ENCODE measurements at places on chromosomes 11 and 22. TPM values are rescaled to one million over a fixed set of nuclear protein-coding genes. Genes with fewer than 3 reads are reported as not detected.

DNA sequence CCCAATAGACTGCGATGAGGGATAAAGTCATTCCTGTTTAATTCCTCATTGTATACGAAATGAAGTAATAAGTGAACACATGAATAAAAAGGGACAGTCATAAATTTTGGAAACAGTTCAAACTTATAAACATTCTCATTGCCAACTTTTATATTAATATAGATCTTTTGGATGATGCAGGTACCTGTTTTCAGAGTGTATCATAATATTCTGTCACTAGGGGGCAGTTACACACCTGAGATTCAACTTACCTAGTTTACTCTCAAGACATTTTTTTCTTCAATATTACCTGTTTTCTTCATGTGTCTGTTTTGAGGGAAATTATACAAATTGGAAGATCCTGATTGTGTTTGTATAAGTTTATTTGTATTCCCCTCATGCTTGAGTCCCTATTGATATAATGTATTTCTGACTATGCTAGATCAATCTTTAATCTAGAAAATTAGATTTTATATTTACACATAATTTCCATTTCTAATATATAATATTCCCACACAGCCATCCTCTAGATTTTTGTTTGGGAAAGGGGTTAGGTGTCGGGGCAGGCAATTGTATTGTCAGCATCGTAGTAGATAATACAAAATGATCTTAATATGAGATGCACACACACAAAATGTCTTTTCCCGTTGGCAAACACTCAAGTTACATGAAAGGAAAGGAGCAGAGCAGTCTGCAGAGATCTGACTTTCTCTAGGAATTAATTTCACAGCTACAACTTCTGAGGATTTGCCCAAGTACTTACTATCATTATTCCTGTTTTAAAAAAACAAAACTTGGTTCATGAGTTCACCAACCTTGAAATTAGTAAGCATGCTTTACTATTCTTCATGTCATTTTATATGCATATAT is 18.4 kb downstream of the FDX1 start:
- H3K27ac ChIP-seq = no peak overlapping the region
- H3K27me3 ChIP-seq = no peaks in the 10 kb centered on the region
- no peaks in the 10 kb centered on the region for H3K36me3 ChIP-seq
- no peak overlapping the region for H3K4me3 ChIP-seq
- DNase-seq = no peak

- H3K4me3 ChIP-seq = no peak overlapping the region
- H3K36me3 ChIP-seq = no peaks in the 10 kb centered on the region
- no peak overlapping the region for H3K27ac ChIP-seq
- no peaks in the 10 kb centered on the region for H3K4me1 ChIP-seq
- H3K27me3 ChIP-seq = peaks cover 5% of the 10 kb centered on the region
These were observed 9.4 kb downstream of the C11orf91 start for GRCh38 chr11:33691066-33691864.

GRCh38 chr11:63343130-63343529 is 26.5 kb upstream of the SLC22A9 start:
- H3K27me3 ChIP-seq = no peaks in the 10 kb centered on the region
- no peak overlapping the region for H3K4me3 ChIP-seq
- no peaks in the 10 kb centered on the region for H3K4me1 ChIP-seq
- no peaks in the 10 kb centered on the region for H3K36me3 ChIP-seq
- no peak for DNase-seq
- no peak overlapping the region for H3K27ac ChIP-seq

DNA sequence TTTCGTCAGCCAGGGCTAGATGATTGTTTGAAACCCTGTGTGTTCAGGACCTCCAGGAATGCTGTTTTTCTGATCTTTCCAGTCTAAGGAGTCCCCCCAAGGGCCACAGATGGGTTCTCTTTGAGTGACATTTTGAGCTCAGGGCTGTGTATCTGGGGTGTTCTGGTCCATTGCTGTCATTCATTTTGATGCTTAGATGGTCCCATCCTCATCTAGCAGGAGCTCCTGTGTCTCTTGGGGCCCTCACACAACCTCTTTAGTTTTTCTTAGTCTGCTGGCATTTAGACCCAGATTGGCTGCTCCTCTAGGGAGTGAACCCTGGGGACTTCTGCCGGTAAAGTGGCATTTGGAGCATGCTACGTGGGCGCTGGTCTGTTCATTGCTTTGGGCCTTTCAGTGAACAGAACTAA is 39.1 kb downstream of the MED15 start:
- peaks cover 4% of the 10 kb centered on the region for H3K36me3 ChIP-seq
- peaks cover 70% of the 10 kb centered on the region for H3K4me1 ChIP-seq
- peak overlapping the region; percentile 47 for H3K27ac ChIP-seq
- no peaks in the 10 kb centered on the region for H3K27me3 ChIP-seq
- no peak for DNase-seq

The HOATZ gene
- not detected for total RNA-seq

DNA sequence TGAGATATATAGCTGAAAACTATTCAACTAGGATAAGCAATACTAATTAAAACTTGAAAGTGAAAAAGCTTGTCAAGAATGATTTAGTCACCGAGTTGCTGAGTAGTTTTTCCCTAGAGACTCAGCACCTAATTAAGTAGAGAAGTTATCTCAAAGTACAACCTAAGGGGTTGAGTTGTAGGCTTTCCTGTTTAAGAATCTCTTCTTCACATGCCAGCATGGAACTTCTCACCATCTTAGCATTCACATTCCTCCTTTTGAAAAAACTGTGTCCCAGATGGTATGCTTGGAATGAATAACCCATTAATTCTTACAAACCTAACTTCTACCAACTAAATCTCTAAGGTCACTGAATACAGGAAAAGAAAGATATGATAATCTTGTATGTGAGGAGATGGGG is 303.3 kb upstream of the ZC3H12C start:
- H3K27ac ChIP-seq = no peak overlapping the region
- no peak overlapping the region for H3K4me3 ChIP-seq
- no peak for DNase-seq
- no peaks in the 10 kb centered on the region for H3K27me3 ChIP-seq

DNA sequence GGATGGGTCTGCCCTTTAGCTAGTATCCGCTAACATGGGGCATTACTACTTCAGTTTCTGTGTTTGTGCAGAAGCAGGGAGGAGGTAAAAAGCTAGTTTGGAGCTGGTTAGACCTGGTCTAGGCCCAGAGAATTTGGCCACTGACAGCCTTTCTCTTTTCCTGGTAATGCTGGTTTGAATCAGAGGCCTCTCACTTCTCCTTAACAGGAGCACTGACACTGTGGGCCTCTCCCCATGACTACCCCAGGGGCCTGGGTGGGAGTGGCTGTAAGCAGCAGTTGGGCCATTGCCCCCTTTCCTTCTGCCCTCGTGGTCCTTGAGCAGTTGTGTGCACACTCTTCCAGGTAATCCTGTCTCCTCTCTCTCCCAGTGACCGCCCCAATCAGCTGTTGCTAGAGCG is 8.5 kb upstream of the SLC25A18 start:
- no peak overlapping the region for H3K27ac ChIP-seq
- H3K36me3 ChIP-seq = no peaks in the 10 kb centered on the region
- DNase-seq = no peak
- no peak overlapping the region for H3K4me3 ChIP-seq
- H3K27me3 ChIP-seq = no peaks in the 10 kb centered on the region

DNA sequence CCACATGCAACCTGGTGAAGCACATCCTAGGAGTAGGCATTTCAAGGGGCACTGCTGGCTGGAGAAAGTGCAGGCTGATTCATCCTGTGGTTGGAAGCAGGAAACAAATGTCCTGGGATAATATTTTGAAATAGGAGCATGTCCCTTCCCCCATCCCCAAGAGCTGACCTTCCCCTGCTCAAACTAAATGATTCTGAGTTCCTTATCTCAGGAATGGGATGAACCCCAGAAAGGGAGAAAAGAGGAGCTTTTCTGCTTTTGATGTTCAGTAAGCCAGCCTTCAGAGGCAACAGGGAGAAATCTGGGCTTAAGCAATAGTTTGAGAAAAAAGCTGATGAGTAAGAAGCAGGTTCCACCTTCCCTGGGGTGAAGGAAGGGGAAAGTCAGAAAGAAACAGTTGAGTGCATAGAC is 19.5 kb upstream of the SPON1 start:
- H3K4me1 ChIP-seq = peaks cover 47% of the 10 kb centered on the region

The CECR2 gene
- not detected for total RNA-seq

DNA sequence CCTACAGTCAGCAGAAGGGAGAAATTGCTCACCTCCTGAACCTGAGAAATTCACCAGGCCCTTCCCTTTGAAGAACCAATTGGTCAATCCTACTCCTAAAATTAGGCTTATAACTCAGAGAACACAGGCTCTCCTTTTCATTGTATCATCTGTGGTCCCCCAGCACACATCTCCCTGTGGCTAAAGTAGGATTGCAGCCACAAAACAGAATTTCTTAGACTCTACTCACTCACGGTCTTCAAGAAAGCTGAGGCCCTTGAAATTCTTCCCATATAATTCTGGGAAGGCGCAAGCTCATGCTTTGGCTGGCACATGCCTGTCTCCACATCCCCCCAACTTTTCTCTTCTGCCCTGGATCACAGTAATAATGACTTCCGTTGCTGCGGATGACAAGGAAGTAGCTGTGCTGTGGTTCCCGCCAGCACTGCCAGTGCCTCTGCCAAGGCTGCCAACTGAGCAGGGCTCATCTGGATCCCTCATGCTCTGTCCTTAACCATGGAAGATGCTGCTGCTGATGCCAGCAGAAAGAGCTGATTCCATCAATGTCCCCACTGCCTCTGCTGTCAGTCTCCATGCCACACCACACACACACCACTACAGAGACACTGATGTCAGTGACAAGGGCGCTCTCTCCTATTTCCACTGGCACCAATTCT is 200.6 kb upstream of the POU2AF2 start:
- no peak for DNase-seq
- no peaks in the 10 kb centered on the region for H3K4me1 ChIP-seq
- H3K36me3 ChIP-seq = no peaks in the 10 kb centered on the region
- H3K27ac ChIP-seq = no peak overlapping the region

GRCh38 chr11:9916480-9916879 is 252.6 kb downstream of the SWAP70 start:
- no peaks in the 10 kb centered on the region for H3K27me3 ChIP-seq
- H3K4me1 ChIP-seq = no peaks in the 10 kb centered on the region
- H3K27ac ChIP-seq = no peak overlapping the region
- no peak overlapping the region for H3K4me3 ChIP-seq

DNA sequence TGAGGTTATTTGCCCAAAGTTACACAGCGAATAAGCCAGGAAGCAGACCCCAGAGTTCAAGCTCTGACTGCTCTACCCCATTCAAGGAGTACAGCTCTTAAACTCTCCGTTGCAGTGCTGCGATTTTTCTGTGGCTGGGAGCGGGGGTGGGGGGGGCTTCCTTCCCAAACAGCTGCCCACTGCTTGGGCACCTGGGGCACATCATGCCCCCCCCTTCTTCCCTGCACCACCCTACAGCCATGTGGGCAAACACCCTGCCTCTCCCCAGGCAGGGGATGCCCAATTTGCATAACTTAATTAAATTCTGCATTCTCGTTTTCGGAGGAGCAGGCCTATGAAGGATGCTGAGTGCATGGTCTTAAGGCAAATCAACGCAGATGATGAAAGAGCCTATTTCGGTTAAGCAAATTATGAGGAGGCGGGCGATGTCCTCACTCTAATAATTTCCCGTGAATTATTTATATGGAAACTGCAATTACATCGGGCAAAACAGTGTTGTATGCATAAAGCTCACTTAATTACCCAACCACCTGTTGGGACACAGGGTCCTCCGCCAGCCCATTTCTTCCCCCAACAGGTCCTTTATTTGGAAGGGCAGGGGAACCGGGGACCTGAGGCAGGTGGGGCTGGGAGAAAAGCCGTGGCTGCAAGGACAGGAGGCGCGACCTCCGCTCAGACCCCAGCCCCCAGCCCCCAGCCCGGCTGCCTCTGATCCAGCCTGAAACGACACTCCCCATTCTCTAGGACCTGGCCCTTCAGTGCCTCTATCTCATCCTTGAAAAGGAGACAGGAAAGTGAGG is 610.5 kb downstream of the BUD13 start:
- H3K27me3 ChIP-seq = no peaks in the 10 kb centered on the region
- no peak overlapping the region for H3K4me3 ChIP-seq
- no peak for DNase-seq
- no peak overlapping the region for H3K27ac ChIP-seq
- H3K4me1 ChIP-seq = no peaks in the 10 kb centered on the region

The CCDC15 gene
- 3.7 TPM for total RNA-seq

The LGALS1 gene
- total RNA-seq = 204 TPM

GRCh38 chr11:128470081-128470480 is 117.3 kb downstream of the ETS1 start:
- H3K27ac ChIP-seq = peak overlapping the region; percentile 56
- H3K27me3 ChIP-seq = no peaks in the 10 kb centered on the region
- H3K4me1 ChIP-seq = peaks cover 99% of the 10 kb centered on the region
- H3K36me3 ChIP-seq = peaks cover 71% of the 10 kb centered on the region
- no peak for DNase-seq
- H3K4me3 ChIP-seq = no peak overlapping the region

- H3K4me1 ChIP-seq = no peaks in the 10 kb centered on the region
- H3K4me3 ChIP-seq = no peak overlapping the region
- peaks cover 94% of the 10 kb centered on the region for H3K36me3 ChIP-seq
- H3K27me3 ChIP-seq = no peaks in the 10 kb centered on the region
- no peak for DNase-seq
These were observed 16.9 kb downstream of the IL18BP start for GRCh38 chr11:72015511-72016061.

The PSMC3 gene
- total RNA-seq = 219 TPM

- no peaks in the 10 kb centered on the region for H3K27me3 ChIP-seq
- no peak for DNase-seq
- no peaks in the 10 kb centered on the region for H3K4me1 ChIP-seq
- no peak overlapping the region for H3K4me3 ChIP-seq
These were observed 151.7 kb downstream of the UVRAG start for GRCh38 chr11:75966537-75967287.

The MPPED1 gene
- total RNA-seq = not detected

The CARD18 gene
- total RNA-seq = not detected

The RASD2 gene
- total RNA-seq = 0.24 TPM

The OR8D1 gene
- not detected for total RNA-seq

Data from CD8-positive, alpha-beta memory T cell (primary cell).